Uterus (tissue), 4 donors: ENCODE measurements at places on chromosomes 16 and 17.

GRCh38 chr16:3783516-3783915 is 66.2 kb upstream of the TRAP1 start:
- no peaks in the 10 kb centered on the region for H3K36me3 ChIP-seq
- no peaks in the 10 kb centered on the region for H3K4me1 ChIP-seq
- H3K27me3 ChIP-seq, result no peaks in the 10 kb centered on the region
- no peak overlapping the region for H3K27ac ChIP-seq

DNA sequence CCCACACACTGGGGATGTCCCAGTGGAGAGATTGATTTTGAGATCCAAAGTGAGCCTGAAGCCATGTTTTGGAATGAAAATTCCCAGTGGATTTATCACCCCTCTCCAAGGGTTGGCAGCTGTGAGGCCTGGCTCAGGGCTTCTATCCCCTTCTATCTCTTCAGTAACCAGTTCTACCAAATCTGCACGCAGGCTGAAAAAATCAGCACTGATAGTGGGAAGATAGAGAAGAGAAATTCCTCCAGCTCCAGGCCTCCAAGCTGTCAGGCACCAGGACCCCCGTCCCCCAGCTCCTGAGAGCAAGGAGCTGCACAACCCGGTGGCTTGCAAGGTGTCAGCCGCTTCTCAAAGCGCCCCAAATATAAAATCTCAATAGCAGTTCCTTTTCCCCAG is 1.0 kb downstream of the FLOT2 start:
- no peak for DNase-seq
- peak overlapping the region; percentile 94 for H3K27ac ChIP-seq
- H3K4me1 ChIP-seq, result peaks cover 12% of the 10 kb centered on the region
- no peaks in the 10 kb centered on the region for H3K36me3 ChIP-seq

GRCh38 chr17:68297195-68297594 is 5.9 kb downstream of the ARSG start:
- H3K27me3 ChIP-seq, result no peaks in the 10 kb centered on the region
- no peaks in the 10 kb centered on the region for H3K36me3 ChIP-seq
- H3K27ac ChIP-seq, result no peak overlapping the region
- peaks cover 4% of the 10 kb centered on the region for H3K4me1 ChIP-seq

- H3K4me3 ChIP-seq, result no peak overlapping the region
- no peaks in the 10 kb centered on the region for H3K27me3 ChIP-seq
- no peaks in the 10 kb centered on the region for H3K36me3 ChIP-seq
- DNase-seq, result no peak
- H3K27ac ChIP-seq, result no peak overlapping the region
Observed at GRCh38 chr16:63323722-63324705, 1287.8 kb upstream of the CDH8 start.

DNA sequence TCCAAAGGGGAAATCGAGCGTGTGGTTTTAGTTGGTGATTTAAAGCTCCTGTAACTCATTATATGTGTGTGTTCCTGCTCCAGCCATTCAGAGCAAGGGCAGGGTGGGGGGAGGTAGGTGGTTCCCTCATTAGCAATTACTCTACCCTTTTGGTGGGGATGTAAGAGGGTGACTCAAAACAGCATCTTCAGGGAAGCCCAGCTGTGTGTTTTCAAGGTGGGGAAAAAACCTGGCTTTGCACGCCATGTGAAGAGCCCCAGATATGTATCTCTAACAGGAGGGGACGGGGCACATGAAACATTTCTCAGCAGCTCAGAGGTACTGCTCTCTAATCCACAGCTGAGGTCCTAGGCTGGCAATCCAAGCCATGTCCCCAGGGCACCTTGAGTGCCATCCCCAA is 241.3 kb upstream of the ZFHX3 start:
- H3K27ac ChIP-seq, result no peak overlapping the region
- no peaks in the 10 kb centered on the region for H3K36me3 ChIP-seq
- H3K4me3 ChIP-seq, result no peak overlapping the region
- DNase-seq, result no peak
- H3K4me1 ChIP-seq, result no peaks in the 10 kb centered on the region

GRCh38 chr16:89319886-89320781 is 102.6 kb downstream of the ZNF778 start:
- DNase-seq, result peak; percentile 54
- H3K27me3 ChIP-seq, result no peaks in the 10 kb centered on the region
- H3K4me3 ChIP-seq, result peak overlapping the region; percentile 6
- peaks cover 6% of the 10 kb centered on the region for H3K4me1 ChIP-seq
- H3K36me3 ChIP-seq, result no peaks in the 10 kb centered on the region

DNA sequence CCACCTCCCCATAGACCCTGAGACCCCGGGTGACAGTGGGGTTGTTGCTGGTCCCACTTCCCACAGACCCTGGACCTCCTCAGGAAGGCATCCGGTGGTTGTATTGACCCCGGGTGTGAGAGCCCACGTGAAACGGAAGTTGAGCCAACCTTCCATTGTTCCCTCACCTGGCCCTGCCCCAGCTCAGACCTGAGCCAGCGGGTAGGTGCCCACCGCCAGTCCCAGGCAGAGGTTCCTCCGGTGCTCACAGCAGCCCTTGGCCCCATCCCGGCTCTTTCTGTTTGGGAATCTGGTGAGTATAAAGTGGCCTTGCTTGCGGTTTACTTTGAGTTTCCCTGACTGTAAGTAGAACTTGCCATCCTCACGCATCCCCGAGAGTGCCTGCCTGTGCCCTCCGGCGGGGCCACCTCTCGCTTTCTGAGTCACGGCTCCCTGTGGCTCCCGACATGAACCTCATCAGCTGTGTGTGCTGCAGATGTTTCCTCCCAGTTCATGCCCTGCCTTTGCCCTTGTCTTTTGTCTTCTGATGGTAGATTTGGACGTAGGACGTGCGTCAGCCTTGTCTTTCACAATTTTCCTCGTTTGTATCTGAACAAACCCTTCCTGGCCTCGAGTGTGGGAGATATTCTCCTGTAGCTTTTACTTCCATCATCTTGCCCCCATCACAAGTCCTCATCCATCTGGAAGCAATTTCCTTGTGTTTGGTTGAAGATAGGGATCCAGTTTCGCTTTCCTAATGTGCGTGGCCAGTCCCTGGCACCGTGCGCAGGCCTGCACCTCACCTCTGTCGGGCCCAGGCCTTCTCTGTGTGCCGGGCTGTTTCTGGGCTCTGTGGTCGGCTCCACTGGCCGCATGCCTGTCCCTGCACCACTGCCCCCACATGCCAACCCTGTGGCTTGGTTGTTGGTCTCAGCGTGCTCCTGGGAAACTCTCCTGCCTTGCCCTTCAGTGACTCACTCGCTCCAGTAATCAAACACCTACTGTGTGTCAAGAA is 76.0 kb downstream of the METRNL start:
- no peak for DNase-seq
- no peak overlapping the region for H3K4me3 ChIP-seq
- no peaks in the 10 kb centered on the region for H3K27me3 ChIP-seq
- H3K27ac ChIP-seq, result no peak overlapping the region

- no peaks in the 10 kb centered on the region for H3K27me3 ChIP-seq
- no peaks in the 10 kb centered on the region for H3K4me1 ChIP-seq
- H3K27ac ChIP-seq, result no peak overlapping the region
- H3K4me3 ChIP-seq, result no peak overlapping the region
Observed at GRCh38 chr16:35102780-35103403, 1643.5 kb downstream of the TP53TG3F start.

- H3K27ac ChIP-seq, result no peak overlapping the region
- H3K36me3 ChIP-seq, result no peaks in the 10 kb centered on the region
- no peaks in the 10 kb centered on the region for H3K27me3 ChIP-seq
Observed at GRCh38 chr16:66681676-66682075, 14.9 kb downstream of the CMTM4 start.

DNA sequence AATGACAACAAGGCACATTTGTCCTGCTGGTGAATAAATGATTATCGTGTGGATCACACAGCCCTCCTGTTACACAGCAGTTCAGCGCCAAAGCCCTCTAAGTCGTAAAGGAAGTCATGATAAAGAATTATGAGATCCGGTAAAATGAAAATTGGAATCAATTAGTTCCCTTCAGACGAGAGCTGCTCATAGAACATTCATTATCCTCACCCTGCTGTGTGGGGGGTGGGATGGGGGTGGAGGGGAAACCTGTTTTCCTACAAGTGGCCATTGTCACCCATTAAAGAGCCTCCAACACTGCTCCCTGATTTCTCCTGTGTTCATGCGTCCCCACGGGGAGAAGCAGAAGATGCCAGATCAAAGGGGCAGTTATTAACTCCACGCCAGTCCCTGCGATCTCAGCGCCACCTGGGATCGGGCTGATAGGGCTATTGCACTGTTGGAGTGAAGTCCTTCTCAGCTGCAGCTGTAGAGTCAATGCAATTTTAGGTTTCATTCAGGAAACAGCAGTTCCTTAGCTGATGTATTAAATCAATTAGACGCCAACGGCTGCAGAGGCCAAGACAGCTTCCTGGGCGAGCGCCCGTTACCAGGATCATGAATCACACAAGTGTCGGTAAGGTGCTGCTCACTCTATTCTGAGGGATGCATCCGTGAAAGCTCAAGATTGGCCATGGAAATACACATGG is 19.2 kb upstream of the CACNG4 start:
- no peaks in the 10 kb centered on the region for H3K27me3 ChIP-seq
- peak; percentile 47 for DNase-seq
- no peaks in the 10 kb centered on the region for H3K36me3 ChIP-seq
- no peak overlapping the region for H3K27ac ChIP-seq
- no peak overlapping the region for H3K4me3 ChIP-seq
- no peaks in the 10 kb centered on the region for H3K4me1 ChIP-seq

- H3K27ac ChIP-seq, result no peak overlapping the region
- no peaks in the 10 kb centered on the region for H3K36me3 ChIP-seq
- no peaks in the 10 kb centered on the region for H3K27me3 ChIP-seq
- DNase-seq, result no peak
- no peaks in the 10 kb centered on the region for H3K4me1 ChIP-seq
- H3K4me3 ChIP-seq, result no peak overlapping the region
Observed at GRCh38 chr16:64532691-64533090, 589.2 kb downstream of the CDH11 start.

DNA sequence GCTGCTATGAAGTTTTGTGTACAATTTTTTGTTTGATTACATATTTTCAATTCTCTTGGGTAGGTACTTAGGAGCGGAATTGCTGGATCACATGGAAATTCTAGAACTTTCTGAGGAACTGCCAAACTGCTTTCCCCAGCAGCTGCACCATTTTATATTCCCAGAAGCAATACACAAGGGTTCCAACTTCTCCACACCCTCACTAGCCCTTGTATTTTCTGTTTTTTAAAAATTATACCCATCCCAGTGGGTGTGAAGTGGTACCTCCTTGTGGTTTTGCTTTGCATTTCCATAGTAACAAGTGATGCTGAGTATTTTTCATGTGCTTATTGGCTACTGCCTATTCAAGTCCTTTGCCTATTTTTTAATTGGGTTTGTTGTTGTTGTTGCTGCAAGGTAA is 20.9 kb downstream of the NACA2 start:
- no peak for DNase-seq
- H3K36me3 ChIP-seq, result no peaks in the 10 kb centered on the region
- no peak overlapping the region for H3K4me3 ChIP-seq
- no peaks in the 10 kb centered on the region for H3K27me3 ChIP-seq
- no peak overlapping the region for H3K27ac ChIP-seq

- H3K27me3 ChIP-seq, result no peaks in the 10 kb centered on the region
- DNase-seq, result peak; percentile 69
- no peaks in the 10 kb centered on the region for H3K36me3 ChIP-seq
- no peaks in the 10 kb centered on the region for H3K4me1 ChIP-seq
- peak overlapping the region; percentile 92 for H3K27ac ChIP-seq
Observed at GRCh38 chr17:43360376-43360738, 38.4 kb upstream of the ARL4D start.

GRCh38 chr16:85139881-85140339 is 27.6 kb upstream of the CIBAR2 start:
- no peaks in the 10 kb centered on the region for H3K36me3 ChIP-seq
- no peak overlapping the region for H3K4me3 ChIP-seq
- H3K27me3 ChIP-seq, result no peaks in the 10 kb centered on the region
- DNase-seq, result no peak
- peaks cover 5% of the 10 kb centered on the region for H3K4me1 ChIP-seq
- H3K27ac ChIP-seq, result no peak overlapping the region

GRCh38 chr17:64439956-64440355 is 9.0 kb upstream of the MILR1 start:
- no peaks in the 10 kb centered on the region for H3K36me3 ChIP-seq
- H3K27me3 ChIP-seq, result no peaks in the 10 kb centered on the region
- no peaks in the 10 kb centered on the region for H3K4me1 ChIP-seq
- H3K27ac ChIP-seq, result no peak overlapping the region
- DNase-seq, result no peak

GRCh38 chr16:18933501-18933900 is 7.3 kb upstream of the SMG1 start:
- no peak overlapping the region for H3K27ac ChIP-seq
- H3K36me3 ChIP-seq, result no peaks in the 10 kb centered on the region
- no peaks in the 10 kb centered on the region for H3K27me3 ChIP-seq
- H3K4me1 ChIP-seq, result no peaks in the 10 kb centered on the region
- no peak overlapping the region for H3K4me3 ChIP-seq
- no peak for DNase-seq

- H3K4me1 ChIP-seq, result no peaks in the 10 kb centered on the region
- no peak for DNase-seq
- no peaks in the 10 kb centered on the region for H3K36me3 ChIP-seq
Observed at GRCh38 chr16:27102701-27103575, 36.2 kb downstream of the C16orf82 start.

GRCh38 chr16:78821335-78821734 is 721.9 kb downstream of the WWOX start:
- H3K4me3 ChIP-seq, result no peak overlapping the region
- peaks cover 4% of the 10 kb centered on the region for H3K4me1 ChIP-seq
- H3K27me3 ChIP-seq, result no peaks in the 10 kb centered on the region
- H3K27ac ChIP-seq, result no peak overlapping the region
- no peaks in the 10 kb centered on the region for H3K36me3 ChIP-seq

- no peaks in the 10 kb centered on the region for H3K36me3 ChIP-seq
- no peaks in the 10 kb centered on the region for H3K4me1 ChIP-seq
- H3K27me3 ChIP-seq, result no peaks in the 10 kb centered on the region
- H3K27ac ChIP-seq, result no peak overlapping the region
- no peak overlapping the region for H3K4me3 ChIP-seq
Observed at GRCh38 chr17:37650419-37651003, 7.3 kb upstream of the DDX52 start.

- no peaks in the 10 kb centered on the region for H3K36me3 ChIP-seq
- no peaks in the 10 kb centered on the region for H3K4me1 ChIP-seq
- no peak overlapping the region for H3K27ac ChIP-seq
- H3K4me3 ChIP-seq, result no peak overlapping the region
- no peak for DNase-seq
Observed at GRCh38 chr17:48153691-48154358, 46.3 kb downstream of the SNX11 start.

GRCh38 chr16:29664091-29664921 is 1.3 kb downstream of the SPN start:
- H3K4me3 ChIP-seq, result no peak overlapping the region
- no peaks in the 10 kb centered on the region for H3K36me3 ChIP-seq
- DNase-seq, result no peak
- peaks cover 6% of the 10 kb centered on the region for H3K4me1 ChIP-seq
- H3K27ac ChIP-seq, result no peak overlapping the region
